ENCODE measurements at places on chromosomes 11 and 22. TPM values are rescaled to one million over a fixed set of nuclear protein-coding genes. Genes with fewer than 3 reads are reported as not detected.

DNA sequence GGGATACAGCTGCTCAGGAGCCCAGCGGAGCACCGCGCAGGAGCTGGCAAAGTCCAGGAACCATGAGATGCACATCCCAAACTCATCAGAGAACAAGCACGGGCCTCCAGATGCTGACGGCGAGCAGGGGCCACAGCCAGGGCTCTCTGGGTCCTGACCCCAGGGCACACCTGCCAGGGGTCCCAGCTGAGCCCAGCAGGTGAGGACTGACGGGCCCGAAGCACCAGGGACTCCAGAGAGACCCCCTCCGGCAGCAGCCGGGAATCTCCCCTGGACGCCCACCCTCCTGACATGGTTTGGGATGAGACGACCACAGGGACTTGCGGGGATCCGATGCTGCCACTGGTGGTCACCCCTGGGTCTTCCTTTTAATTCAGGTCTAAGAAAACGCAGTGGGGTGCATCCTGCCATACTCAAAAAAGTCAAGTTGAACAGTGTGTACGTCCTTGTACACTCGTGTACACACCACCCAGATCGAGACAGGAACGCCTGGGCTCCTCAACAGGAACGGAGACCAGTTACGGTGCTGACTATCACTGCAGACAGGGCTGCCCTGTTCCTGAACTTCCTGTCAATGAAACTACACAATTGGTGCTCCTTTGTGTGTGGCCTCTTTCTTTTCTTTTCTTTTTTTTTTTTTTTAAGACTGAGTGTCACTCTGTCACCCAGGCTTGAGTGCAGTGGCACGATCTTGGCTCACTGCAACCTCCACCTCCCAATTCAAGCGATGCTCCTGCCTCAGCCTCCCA, 21.9 kb downstream of the TTLL8 start:
- DNase-seq = no peak

GRCh38 chr11:94923004-94923334, 50.4 kb downstream of the CWC15 start:
- no peak for DNase-seq

SCN4B gene
- polyA plus RNA-seq = 13.3 TPM

DGAT2 gene
- polyA plus RNA-seq = 1.2 TPM

DNA sequence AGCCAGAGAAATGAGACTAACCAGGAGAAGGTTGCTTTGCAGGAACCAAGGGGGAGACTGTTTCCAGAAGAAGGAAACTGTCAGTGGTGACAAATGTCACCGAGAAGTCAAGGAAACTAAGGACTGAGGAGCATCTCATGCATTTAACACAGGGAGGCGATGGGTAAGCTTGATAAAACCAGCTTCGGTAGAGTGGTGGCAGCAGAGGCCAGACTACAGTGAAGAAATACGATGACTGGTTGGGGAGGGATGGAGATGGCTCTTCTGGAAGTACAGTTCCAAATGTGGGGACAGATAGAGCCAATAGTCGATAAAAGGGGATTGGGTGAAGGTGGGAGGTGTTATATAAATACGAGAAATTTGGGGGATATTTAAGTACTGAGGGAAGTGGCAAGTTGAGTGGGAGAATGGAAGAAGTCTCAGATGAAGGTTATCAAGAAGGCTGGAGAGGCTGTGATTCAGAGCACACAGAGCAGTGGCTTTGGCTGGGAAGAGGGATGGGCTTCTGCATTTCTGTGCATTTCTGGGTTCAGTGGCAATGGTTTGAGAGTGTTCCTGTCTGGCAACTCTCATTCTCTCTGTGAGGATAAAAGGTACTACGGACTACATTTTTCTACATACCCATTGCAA, 29.2 kb downstream of the SC5D start:
- no peak for DNase-seq

ANGPTL5 gene
- polyA plus RNA-seq = 5.0 TPM

GRCh38 chr22:20509344-20510047, 2.1 kb downstream of the MED15 start:
- DNase-seq = peak; percentile 55

DNA sequence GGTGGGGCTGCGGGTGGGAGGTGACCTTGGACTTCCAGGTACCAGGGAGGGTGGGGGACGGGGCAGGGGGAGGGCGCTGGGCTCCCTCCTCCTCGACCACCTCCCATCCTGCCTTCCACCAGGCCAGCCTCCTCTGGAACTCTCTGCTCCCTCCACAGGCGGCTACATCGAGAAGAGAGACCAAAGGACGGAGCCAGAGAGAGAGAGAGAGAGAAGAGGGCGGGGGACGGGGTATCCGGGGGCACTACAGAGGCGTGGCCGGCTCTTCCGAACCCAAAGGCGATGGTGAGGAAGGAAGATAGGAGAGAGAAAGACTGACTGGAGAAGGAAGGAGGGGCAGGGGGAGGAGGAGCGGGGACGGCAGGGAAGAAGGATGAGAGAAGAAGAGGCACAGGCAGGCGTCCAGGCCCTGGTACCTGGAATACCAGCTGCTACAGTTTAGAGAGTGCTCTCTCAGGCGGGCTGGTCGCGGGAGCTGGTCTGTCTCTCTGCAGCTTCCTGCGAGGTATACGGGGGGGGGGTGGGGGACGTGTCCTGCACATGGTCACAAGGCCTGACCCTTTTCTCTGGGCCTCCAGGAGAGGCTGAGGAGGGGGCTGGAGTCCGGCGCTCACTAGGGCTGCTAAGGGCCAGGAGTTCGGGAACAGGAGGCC, 38.0 kb downstream of the IGSF9B start:
- no peak for DNase-seq

DNA sequence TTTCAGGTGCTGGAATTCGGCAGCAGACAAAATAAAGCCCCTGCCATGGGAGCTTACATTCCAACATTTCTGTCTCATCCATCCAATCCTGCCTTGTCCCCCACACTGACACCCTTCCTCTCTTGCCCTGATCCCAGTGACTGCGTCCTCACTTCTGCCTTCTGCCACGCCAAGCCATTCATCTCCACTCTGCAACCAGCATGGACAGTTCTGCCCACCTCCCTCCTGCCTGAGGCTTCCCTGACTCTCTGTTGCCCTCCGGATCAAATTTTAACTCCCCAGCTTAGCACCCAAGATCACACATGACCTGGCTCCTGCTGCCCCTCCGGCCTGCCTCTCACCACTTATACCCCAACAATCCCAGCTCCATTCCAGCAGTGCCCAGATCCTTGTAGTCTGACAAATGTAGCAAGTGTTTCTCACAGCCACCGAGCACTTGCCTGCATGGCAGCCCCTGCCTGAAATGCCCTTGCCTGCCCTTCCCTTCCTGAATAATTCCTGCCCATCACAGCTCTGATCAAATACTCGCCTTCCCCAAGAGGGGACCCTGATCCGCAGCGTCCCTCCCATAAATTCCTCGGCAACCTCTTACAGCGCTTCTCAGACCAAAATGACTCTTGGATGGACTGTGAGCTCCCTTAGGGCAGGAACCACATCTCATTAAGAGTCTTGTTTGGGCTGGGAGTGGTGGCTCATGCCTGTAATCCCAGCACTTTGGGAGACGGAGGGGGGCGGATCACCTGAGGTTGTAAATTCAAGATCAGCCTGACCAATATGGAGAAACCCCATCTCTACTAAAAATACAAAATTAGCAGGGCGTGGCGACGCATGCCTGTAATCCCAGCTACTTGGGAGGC, 2.3 kb downstream of the ACTN3 start:
- no peak for DNase-seq

MOV10L1 gene
- polyA plus RNA-seq = 1.6 TPM

DNA sequence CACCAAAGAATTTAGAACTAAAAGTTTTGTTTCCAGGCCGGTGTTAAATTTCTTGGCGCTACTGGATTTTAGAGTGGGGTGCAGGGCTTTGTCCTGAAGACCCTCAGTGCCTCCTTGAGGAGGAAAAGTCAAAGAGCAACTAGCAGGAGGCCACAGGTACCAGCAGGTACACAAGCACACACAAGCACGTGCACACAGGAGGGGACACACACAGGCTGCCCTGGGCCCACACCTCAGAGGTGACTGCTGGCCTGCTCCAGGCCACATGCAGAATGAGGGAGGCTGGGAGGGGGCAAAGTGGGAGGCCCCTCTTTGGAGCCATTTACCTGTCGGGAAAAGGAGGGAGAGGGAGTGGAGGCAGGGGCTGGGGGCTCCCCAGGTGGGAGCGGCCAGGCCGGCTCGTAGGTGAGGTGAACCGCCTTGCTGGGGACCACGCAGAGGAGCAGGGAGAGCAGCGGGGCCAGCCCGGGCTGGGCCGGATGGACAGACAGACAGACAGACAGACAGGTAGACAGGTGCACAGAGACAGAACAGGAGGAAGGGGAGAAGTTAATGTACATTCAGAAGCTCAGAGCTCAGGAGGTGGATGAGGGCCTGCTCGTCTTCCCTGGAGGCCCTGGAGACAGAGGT, 12.2 kb downstream of the RAB3IL1 start:
- no peak for DNase-seq

- peak; percentile 36 for DNase-seq
These were observed 1.7 kb downstream of the SEZ6L start for GRCh38 chr22:26170795-26171580.

MPEG1 gene
- polyA plus RNA-seq = 2.4 TPM

NDUFA6 gene
- 82.8 TPM for polyA plus RNA-seq

DNA sequence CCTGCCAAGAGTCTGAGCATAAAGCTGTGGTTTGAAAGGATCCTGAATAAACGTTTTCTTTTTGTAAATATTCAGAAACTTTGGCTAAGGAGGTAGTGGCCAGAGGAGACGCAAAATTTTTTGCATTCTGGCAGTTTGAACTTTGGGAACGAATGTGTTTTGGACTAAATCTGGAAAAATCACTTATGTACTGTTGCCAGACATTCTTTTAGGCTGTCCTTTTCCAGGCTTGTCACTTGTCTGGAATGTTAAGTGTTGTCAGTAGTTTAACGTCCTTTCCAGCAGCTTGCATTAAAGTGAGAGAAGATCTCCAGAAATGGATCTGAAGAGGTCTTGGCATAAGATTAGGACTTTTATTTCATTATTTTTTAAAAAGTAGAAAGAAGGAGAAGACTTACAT, 18.5 kb downstream of the SPECC1L start:
- DNase-seq = no peak

- DNase-seq = no peak
These were observed 11.4 kb upstream of the MICAL3 start for GRCh38 chr22:18035751-18036150.

BATF2 gene
- polyA plus RNA-seq = 2.8 TPM

DNA sequence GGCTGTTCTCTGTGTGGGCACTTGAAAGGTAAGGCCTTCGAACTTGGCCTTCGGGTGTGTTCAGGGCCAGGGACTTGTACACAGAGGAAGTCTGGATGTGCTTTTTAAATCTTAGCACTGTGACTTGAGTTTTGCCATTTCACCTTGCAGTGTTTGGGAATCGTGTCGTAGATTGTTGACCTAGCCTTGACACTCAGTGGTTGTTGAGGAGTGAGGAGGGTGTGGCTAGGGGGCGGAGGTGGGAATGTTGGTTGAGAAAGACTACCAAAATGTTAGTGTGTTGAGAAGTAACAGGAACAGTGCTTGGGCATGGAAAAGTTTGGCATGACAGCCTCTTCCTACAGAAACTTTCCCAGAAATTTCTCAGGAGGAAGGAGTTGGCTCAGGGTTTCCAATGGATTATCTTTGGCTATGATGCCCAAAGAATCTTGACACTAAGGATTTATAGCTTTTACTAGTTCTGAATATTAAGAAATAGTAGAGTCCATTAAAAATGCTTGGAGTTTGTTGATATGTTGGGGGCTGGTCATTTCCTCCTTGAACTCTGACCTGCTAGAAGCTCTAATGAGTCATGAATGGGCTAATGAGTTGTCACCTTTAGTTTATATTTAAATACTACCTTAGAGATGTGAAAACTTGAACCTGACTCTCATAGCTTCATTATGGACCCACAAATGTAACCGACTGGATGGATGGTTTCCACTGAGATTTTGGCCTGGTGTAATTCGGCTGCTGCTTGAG, 40.6 kb downstream of the BARX2 start:
- no peak for DNase-seq

DNA sequence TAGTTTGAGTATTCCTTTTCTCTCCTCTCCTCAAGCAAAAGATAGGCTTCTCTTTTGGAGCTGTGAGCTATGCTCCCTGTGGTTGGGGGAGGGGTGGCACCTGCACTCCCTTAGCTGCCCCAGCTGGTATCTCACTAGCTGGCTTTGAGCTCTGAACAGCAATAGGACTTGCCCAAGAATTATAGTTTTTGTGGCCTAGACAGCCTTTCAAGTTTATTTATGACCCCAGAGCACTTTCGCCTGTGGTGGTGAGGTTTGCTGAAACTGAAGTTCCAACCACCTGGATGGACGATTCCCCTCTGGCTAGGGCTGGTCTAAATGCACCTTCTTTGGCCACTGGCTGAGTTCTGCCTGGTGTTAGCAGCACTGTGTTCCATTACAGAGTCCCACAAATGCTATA, 37.1 kb upstream of the SLC37A2 start:
- no peak for DNase-seq

NRXN2 gene
- polyA plus RNA-seq = 21.5 TPM

DNA sequence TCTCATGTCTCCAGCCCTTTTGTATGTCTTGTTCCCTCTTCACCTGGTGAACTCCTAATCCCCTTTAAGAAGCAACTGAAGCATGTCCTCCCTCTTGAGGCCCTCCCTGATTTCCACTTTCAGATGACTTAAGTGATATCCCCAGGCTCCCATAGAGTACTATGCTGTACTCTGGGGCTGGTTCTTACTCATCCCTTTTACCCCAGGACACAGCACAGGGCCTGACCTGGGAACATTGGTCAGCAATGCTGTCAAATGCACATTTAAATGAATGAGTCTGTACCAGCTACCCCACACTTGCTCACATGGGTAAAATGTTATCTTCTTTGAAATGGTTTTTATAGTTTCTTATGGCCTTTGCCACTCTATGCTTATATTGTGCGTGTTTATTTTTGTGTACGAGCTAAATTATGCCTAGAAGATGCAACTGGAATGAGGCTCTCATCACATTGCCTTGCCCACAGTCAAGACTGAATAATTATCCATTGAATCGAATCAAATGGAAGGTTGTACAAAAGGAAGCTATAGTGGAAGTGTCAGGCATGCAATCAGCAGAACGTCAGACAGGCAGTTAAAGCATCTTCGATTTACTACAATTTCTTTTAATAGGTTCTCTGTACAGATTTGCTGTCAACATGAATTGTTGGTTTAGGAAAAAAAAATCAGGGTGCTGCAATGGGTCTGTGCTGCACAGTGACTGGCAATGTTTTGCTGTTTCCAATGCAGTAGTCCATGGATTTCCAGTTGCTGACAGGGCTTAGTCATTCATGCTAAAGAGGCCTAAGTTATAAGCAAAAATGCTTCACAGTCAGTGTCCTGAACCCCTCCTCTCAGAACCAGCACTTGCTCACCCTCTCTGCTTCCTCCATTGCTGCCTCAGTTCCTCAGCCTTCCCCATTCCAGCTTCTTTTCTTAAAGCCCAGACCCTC, 79.5 kb downstream of the PARVA start:
- no peak for DNase-seq

ZNF215 gene
- 0.42 TPM for polyA plus RNA-seq

GRCh38 chr11:70135625-70136059, 57.5 kb downstream of the ANO1 start:
- no peak for DNase-seq

DNA sequence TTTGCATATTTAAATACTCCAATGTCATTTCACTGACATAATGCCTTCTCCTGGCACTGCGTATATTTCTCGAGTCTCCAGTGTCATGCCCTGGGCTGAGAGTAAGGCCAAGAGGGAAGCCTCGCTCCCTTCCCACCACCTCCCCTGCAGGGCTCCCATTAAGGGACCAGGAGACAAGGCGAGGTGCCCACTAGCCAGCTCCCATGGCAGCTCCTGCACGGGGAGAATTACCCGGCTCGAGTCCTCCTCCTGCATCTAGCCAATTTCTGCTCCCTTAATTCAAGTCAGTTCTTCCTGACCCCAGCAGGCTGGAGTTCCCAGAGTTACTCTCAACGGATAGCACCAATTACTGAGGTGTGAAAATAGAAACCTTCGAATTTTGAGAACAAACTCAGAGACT, 31.9 kb downstream of the OPCML start:
- DNase-seq = no peak
